ENCODE measurements at places on chromosomes 7 and 10. TPM values are rescaled to one million over a fixed set of nuclear protein-coding genes. Genes with fewer than 3 reads are reported as not detected.

The KEL gene
- polyA plus RNA-seq, result 0.03 TPM

The NEUROD6 gene
- not detected for polyA plus RNA-seq

The SLC39A12 gene
- not detected for polyA plus RNA-seq

The COMTD1 gene
- 9.5 TPM for polyA plus RNA-seq

The SLC18A3 gene
- not detected for polyA plus RNA-seq

The CDH23 gene
- polyA plus RNA-seq, result not detected

The MEST gene
- polyA plus RNA-seq, result 167 TPM

The TLX1 gene
- not detected for polyA plus RNA-seq

The SPDYE3 gene
- not detected for polyA plus RNA-seq

The IFIT3 gene
- 3.5 TPM for polyA plus RNA-seq

The HK1 gene
- 53.7 TPM for polyA plus RNA-seq

The RADIL gene
- 0.48 TPM for polyA plus RNA-seq

The EVX1 gene
- polyA plus RNA-seq, result not detected

The NPM3 gene
- polyA plus RNA-seq, result 72.3 TPM

The GHRHR gene
- not detected for polyA plus RNA-seq

The CARD11 gene
- 0.26 TPM for polyA plus RNA-seq

All from IMR-90 (cell line).